ENCODE measurements at places on chromosomes 5 and 9.

- peaks cover 22% of the 10 kb centered on the region for H3K4me1 ChIP-seq
- H3K36me3 ChIP-seq, result no peaks in the 10 kb centered on the region
- DNase-seq, result no peak
- H3K27me3 ChIP-seq, result no peaks in the 10 kb centered on the region
Measured at GRCh38 chr9:121286973-121287741, 19.2 kb downstream of the GSN start.

DNA sequence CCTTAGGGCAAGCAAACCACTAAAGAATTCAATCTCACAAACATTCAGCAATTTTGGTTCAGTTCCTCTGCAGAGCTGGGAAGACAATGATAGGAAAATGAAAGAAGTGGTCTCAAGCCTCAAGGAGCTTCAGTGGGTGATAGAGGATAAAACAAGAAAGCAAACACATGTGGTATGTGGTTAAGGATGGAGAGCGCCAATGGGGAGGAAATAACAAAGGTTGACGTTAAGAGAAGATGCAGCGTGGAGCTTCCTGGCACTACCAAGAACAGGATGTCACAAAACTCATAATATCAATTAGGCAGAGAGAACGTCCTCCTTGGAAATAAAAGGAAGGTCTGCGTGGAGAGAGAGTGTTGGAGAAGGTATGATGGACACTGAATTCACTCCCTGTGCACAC, 411.4 kb upstream of the DAP start:
- DNase-seq, result no peak
- H3K27me3 ChIP-seq, result no peaks in the 10 kb centered on the region
- H3K4me3 ChIP-seq, result no peak overlapping the region
- no peaks in the 10 kb centered on the region for H3K36me3 ChIP-seq

DNA sequence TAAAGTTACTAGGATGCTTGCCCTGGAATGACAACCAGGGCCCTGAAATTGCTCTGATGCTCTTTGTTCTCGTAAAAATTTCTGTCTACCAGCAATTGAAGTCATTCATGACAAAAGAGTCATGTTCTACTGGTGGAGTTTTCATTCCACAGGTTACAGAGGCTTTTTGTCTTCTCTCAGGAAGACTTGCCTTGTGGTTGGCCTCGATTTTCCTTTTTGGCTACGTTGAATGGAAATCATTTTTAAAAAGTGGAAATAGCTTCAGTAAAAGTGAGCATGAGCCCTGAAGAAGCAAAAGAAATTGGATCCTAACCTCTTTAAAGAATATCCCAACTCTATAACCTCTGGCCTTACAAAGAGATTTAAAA, 255.2 kb downstream of the AOPEP start:
- DNase-seq, result no peak
- H3K4me3 ChIP-seq, result no peak overlapping the region
- H3K4me1 ChIP-seq, result peaks cover 14% of the 10 kb centered on the region
- no peaks in the 10 kb centered on the region for H3K36me3 ChIP-seq

GRCh38 chr9:127203681-127204327, 60.8 kb upstream of the GARNL3 start:
- no peaks in the 10 kb centered on the region for H3K36me3 ChIP-seq
- DNase-seq, result no peak
- H3K27ac ChIP-seq, result peak overlapping the region; percentile 17
- H3K4me3 ChIP-seq, result no peak overlapping the region
- peaks cover 1% of the 10 kb centered on the region for H3K27me3 ChIP-seq

- peaks cover 3% of the 10 kb centered on the region for H3K36me3 ChIP-seq
- no peak overlapping the region for H3K4me3 ChIP-seq
- no peak overlapping the region for H3K27ac ChIP-seq
- DNase-seq, result no peak
- peaks cover 9% of the 10 kb centered on the region for H3K4me1 ChIP-seq
- H3K27me3 ChIP-seq, result peaks cover 15% of the 10 kb centered on the region
Measured at GRCh38 chr5:176427971-176428370, 11.6 kb upstream of the CLTB start.

DNA sequence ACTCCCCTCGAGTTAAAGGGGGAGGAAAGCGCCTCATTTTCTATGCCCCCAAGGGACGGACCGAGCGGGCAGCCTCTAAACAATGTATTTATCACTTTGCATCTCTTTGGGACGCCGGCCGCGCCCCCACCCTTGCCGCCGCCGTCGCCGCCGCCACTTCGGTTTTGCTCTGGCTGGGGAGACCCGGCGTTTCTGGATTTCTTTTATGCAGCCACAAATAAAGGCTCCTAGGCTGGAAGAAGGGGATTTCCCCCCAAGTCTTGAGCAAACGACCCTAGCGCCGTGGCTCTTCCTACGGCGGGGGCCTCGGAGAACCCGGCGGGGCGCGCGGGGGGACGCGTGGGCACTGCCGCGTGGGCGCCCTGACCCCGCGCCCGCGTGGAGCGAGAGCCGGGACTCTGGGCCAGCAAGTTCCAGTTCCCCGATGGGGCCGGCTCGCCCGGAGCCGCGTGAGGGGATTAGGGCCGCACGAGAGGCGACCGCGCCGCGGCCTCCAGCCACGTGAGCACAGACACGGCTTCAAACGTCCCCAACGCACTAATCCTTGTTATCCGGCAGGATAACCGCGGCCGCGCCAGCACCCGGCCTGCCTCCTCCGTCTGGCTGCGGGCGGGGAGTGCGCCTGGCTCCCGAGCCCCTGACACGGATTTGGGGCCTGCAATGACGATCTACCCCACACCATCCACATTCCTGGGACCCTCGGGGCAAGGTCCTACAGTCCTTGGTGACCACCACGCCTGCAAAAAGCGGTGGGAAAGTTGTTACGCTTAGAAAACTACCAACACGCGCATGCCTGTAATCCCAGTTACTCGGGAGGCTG, 7.9 kb upstream of the NEUROG1 start:
- H3K4me3 ChIP-seq, result peak overlapping the region; percentile 80
- peaks cover 3% of the 10 kb centered on the region for H3K36me3 ChIP-seq
- H3K27me3 ChIP-seq, result peaks cover 89% of the 10 kb centered on the region
- H3K27ac ChIP-seq, result peak overlapping the region; percentile 65
- no peak for DNase-seq
- H3K4me1 ChIP-seq, result peaks cover 16% of the 10 kb centered on the region

GRCh38 chr9:96232539-96233241, 69.3 kb downstream of the HSD17B3 start:
- no peak overlapping the region for H3K27ac ChIP-seq
- peaks cover 45% of the 10 kb centered on the region for H3K27me3 ChIP-seq
- peak; percentile 37 for DNase-seq
- H3K36me3 ChIP-seq, result no peaks in the 10 kb centered on the region

GRCh38 chr5:151068433-151069197, 12.2 kb downstream of the TNIP1 start:
- DNase-seq, result no peak
- H3K27ac ChIP-seq, result no peak overlapping the region
- H3K36me3 ChIP-seq, result peaks cover 33% of the 10 kb centered on the region
- no peak overlapping the region for H3K4me3 ChIP-seq
- H3K4me1 ChIP-seq, result peaks cover 70% of the 10 kb centered on the region

- no peaks in the 10 kb centered on the region for H3K27me3 ChIP-seq
- no peak overlapping the region for H3K27ac ChIP-seq
- H3K4me3 ChIP-seq, result no peak overlapping the region
- peaks cover 14% of the 10 kb centered on the region for H3K4me1 ChIP-seq
Measured at GRCh38 chr9:95855961-95856360, 19.5 kb upstream of the ERCC6L2 start.

DNA sequence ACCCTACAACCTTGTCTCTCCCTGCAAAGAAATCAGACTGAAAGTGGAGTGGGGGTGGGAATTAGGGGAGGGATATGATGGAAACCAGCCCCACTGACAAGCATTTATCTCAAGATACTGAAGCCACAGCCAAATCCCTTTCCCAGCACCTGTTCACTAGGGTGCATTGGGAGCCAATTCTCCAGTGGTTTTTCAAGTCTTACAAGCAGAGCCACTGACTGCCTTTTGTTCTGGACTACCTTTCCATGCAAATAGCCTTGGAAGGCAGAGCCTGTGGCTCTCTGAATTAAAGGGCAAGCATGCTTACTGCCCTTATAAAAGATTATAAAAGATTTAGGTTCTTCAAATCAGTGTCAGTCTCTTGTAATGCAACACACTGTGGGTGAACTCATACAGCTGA, 8.8 kb upstream of the GGTA1 start:
- H3K4me3 ChIP-seq, result no peak overlapping the region
- peaks cover 9% of the 10 kb centered on the region for H3K27me3 ChIP-seq
- no peaks in the 10 kb centered on the region for H3K4me1 ChIP-seq
- no peaks in the 10 kb centered on the region for H3K36me3 ChIP-seq

GRCh38 chr5:32630867-32631491, 45.6 kb downstream of the SUB1 start:
- H3K36me3 ChIP-seq, result no peaks in the 10 kb centered on the region
- H3K4me3 ChIP-seq, result no peak overlapping the region
- H3K27me3 ChIP-seq, result no peaks in the 10 kb centered on the region
- DNase-seq, result no peak

- no peaks in the 10 kb centered on the region for H3K27me3 ChIP-seq
- H3K27ac ChIP-seq, result no peak overlapping the region
- DNase-seq, result no peak
- H3K36me3 ChIP-seq, result peaks cover 6% of the 10 kb centered on the region
- H3K4me1 ChIP-seq, result no peaks in the 10 kb centered on the region
Measured at GRCh38 chr9:34227445-34227844, 48.6 kb downstream of the UBAP1 start.

- peaks cover 2% of the 10 kb centered on the region for H3K27me3 ChIP-seq
- H3K36me3 ChIP-seq, result no peaks in the 10 kb centered on the region
Measured at GRCh38 chr5:112267231-112267630, 151.8 kb downstream of the EPB41L4A start.

DNA sequence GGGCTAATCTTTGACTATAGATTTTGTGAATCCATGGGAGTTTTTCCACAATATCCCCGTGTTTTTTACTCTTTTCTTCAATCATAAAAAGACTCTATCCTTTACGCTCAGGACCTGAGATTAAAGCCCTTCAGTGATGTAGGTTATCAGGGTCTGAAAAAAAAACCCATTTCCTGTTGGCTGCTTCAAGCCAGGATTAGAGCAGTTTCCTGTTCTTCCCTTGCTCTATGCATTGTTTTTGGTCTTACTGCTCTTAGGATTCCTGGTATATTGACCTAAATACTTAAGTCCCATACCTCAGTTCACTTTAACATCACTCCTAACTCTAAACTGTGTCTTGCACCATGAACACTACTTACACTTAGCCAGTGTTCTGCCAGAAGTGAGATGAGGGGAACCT, 319.3 kb upstream of the CHD1 start:
- no peak overlapping the region for H3K4me3 ChIP-seq
- no peak overlapping the region for H3K27ac ChIP-seq
- H3K36me3 ChIP-seq, result no peaks in the 10 kb centered on the region
- H3K27me3 ChIP-seq, result no peaks in the 10 kb centered on the region

- peaks cover 31% of the 10 kb centered on the region for H3K36me3 ChIP-seq
- no peaks in the 10 kb centered on the region for H3K27me3 ChIP-seq
- no peak overlapping the region for H3K27ac ChIP-seq
- no peak for DNase-seq
- H3K4me1 ChIP-seq, result peaks cover 27% of the 10 kb centered on the region
Measured at GRCh38 chr9:128163523-128164306, 3.6 kb downstream of the BBLN start.

DNA sequence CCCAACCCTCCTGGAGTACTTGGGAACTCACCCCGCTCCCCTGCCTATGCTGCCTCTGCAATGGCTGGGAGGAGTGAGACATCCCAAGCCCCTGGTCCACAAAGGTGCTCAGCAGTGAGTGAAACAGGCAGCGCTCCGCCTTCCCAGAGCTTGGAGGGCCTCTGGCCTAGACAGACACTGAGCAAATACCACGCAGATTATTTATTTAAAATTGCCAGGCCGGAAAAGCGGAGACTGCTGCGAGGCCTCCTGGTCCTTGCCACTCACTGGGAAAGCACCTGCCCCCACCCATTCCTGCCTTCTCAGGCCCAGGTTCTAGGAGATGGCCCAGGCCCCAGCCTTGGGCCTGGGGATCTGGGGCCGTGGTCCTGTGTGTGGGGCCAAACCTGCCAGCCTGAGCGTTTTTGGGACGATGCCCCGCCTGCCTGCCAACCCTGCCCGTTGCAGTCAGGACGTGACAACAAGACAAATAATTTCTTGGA, 17.4 kb downstream of the FGF18 start:
- H3K27ac ChIP-seq, result no peak overlapping the region
- no peaks in the 10 kb centered on the region for H3K4me1 ChIP-seq
- no peak for DNase-seq
- H3K4me3 ChIP-seq, result no peak overlapping the region
- no peaks in the 10 kb centered on the region for H3K27me3 ChIP-seq
- no peaks in the 10 kb centered on the region for H3K36me3 ChIP-seq

DNA sequence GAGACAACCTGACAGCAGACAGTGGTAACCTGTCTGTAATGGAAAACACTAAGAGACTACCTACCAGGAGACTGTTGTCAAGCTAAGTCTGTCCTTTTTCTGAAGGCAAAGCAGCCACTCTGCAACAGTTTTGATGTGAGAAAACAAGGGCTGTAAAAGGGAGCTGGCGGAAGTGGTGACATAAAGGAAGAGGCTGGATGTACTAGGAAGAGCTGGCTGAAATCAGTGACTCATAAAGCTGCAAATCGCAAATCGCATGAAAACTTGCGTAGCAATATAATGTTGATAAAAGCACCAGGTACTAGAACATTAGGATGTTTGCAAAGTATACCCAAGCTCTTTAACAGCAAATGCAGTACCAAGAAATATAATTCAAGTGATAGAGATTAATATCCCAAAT, 1.4 kb downstream of the NSUN2 start:
- peak overlapping the region; percentile 91 for H3K4me3 ChIP-seq
- H3K4me1 ChIP-seq, result peaks cover 52% of the 10 kb centered on the region
- H3K27me3 ChIP-seq, result no peaks in the 10 kb centered on the region
- peak overlapping the region; percentile 99 for H3K27ac ChIP-seq

DNA sequence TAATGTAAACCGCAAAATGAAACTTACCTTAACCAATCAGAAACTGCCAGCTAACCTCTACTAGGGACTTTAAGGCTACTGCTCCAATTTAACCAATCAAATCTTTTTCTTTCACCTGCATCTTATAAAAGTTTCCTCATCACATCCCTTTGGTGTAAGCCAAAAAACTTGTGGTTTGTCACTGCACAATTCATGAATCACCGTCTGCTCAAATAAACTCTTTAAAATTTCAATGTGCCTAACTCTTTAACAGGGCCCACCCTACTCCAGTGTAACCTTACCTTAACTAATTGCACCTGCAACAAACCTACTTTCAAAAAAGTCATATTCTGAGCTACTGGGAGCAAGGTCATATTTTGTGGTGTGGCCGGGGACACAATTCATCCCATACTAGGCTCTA, 172.2 kb upstream of the GRAMD2B start:
- DNase-seq, result no peak
- H3K36me3 ChIP-seq, result no peaks in the 10 kb centered on the region
- no peaks in the 10 kb centered on the region for H3K27me3 ChIP-seq
- no peak overlapping the region for H3K27ac ChIP-seq
- no peak overlapping the region for H3K4me3 ChIP-seq

DNA sequence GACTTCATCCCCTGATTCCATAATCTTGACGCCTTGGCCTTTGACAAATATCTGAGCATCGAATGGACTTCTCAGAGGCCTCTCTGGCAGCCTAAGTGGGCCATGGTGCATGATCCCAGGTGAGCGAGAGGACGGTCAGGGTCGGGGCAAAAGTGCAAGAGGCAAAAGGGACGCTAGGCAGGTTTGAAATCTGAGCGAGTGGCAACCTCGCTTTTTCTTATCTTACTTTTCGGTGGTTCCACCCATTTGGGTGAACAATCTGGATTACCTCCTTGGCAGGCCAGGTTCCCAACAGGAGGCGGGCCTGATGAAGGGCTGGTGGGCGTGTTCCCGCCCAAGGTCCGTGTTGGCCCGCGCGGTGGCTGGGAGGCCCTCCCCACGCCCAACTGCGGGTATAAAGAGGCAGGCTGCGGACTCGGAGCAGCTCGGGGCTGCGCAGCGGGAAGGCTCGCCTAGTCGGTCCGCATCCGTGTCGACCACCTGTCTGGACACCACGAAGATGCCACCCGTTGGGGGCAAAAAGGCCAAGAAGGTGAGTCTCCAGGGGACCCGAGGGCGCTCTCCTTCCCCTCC, at the start of gene BHMT:
Gene BHMT, plus strand, starts transcription at position 423 of the 573 bp plus-strand sequence. Its CDS starts 77 bp downstream, at position 500.
- no peak within 1 kb of the TSS for H3K4me3 ChIP-seq
- no peak within 1 kb of the TSS for H3K27ac ChIP-seq
- peaks cover 2% of the 10 kb centered on the region for H3K36me3 ChIP-seq
- no peak for DNase-seq
- no peaks in the 10 kb centered on the region for H3K4me1 ChIP-seq
- peaks cover 68% of the 10 kb centered on the region for H3K27me3 ChIP-seq

Data from activated CD4-positive, alpha-beta T cell treated with anti-CD3 and anti-CD28 coated beads, Interleukin-2, amount 10 ng/mL, durations not matched to agents 7 days and 5 days (primary cell).